ENCODE measurements at places on chromosomes 2 and 18.

DNA sequence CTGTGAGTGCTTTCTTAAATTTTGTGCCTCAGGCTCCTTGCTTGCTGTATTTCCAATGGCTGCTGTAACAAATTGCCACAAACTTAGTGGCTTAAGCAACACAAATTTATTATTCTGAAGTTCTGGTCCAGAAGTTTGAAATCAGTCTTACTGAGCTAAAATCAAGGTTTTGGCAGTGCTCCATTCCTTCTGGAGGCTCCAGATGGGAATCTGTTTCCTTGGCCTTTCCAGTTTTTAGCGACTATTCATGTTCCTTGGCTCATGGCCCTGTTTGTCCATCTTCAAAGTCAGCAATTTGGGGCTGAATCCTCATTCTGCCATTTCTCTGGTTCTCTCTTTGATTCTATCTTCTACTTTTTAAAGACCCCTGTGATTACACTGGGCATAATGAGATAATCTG is 31.8 kb downstream of the STRADB start:
- DNase-seq: no peak

DNA sequence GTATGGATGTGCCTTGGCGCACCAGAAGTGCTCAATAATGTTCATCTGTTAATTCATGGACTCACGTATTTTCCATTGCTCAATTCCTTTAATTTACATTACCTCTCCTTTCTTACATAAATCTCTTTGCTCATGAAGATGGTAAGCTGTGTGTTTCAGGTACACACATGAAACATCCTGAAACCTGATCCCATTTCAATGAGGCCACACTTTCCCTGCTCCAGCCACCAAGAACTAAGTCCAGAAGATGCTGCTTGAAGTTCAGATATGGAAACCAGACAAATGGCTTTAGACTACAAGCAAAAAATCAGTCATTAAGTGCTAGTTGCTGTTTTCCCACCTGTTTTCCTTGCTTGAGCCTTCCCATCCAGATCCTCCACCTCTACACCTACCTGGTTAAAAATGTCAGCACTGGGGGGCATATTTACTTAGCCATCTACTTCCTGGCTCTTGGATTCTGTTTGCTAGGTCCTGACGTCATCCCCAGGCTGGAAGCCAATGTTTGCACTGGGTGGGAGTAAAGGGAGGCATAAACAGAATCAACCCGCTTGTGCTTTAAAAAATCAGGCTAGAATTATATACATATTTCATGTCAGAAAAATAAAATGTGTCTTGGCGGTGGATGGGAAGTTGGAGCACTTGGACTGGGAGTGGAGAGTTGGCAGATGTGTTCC is 309.7 kb downstream of the OSR1 start:
- DNase-seq: no peak

GRCh38 chr2:158753641-158754611 is 41.2 kb upstream of the DAPL1 start:
- peak; percentile 63 for DNase-seq

DNA sequence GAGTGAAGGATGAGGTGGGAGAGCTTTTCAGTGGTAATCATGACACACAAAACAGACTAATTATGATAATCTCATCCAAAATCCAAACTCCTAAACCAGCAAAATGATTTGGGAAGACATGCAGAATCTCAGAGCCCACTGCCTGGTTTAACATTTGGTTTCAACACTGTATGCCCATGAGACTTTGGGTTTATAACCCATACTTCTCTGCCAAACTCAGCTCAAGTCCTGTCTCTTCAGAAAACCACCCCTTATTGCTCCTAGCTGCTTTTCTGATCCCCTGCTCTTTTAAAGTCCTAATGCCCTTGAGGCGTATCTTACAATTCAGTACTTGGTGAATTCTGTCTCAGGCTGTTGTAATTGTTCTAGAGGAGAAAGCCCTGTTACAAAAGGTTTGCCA is 593.0 kb upstream of the ID2 start:
- DNase-seq: no peak

- peak; percentile 51 for DNase-seq
These were observed 41.8 kb upstream of the NAB1 start for GRCh38 chr2:190607014-190607597.

GRCh38 chr2:219107758-219108157 is 47.0 kb upstream of the IHH start:
- no peak for DNase-seq

GRCh38 chr2:103276869-103277268 is 515.0 kb downstream of the TMEM182 start:
- no peak for DNase-seq

DNA sequence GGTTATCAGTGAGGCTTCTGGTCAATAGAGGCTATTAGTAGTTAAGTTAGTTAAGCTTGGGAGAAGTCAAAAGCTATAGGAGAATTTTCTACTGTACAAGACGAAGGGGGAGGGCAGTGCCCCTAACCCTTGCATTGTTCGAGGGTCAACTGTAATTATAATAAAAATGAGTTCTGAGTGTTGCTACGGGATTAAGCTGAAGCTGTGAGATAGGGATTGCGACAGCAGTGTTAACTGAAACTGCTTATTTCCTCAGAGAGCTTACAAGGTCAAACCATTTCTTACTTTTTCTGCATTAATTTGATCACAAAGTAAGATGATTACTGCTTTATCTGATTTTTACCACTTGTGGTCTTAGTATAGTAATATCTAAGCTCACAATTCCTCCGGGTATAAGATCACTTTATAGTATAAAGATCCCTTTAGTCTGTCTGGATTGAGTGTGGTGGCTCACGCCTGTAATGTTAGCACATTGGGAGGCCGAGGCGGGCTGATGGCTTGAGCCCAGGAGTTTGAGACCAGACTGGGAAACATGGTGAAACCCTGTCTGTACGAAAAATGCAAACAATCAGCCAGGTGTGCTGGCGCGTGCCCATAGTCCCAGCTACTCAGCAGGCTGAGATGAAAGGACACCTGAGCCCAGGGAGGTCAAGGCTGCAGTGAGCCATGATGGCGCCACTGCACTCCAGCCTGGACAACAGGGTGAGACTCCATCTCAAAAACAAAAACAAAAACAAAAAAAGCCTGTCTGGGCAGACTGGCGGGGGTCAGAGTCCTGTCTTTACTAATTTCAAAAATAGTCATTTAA is 119.5 kb upstream of the TLK1 start:
- no peak for DNase-seq

- no peak for DNase-seq
These were observed 9.1 kb upstream of the B3GNT7 start for GRCh38 chr2:231386446-231386845.

GRCh38 chr2:120283649-120284048 is 31.0 kb downstream of the RALB start:
- peak; percentile 33 for DNase-seq

DNA sequence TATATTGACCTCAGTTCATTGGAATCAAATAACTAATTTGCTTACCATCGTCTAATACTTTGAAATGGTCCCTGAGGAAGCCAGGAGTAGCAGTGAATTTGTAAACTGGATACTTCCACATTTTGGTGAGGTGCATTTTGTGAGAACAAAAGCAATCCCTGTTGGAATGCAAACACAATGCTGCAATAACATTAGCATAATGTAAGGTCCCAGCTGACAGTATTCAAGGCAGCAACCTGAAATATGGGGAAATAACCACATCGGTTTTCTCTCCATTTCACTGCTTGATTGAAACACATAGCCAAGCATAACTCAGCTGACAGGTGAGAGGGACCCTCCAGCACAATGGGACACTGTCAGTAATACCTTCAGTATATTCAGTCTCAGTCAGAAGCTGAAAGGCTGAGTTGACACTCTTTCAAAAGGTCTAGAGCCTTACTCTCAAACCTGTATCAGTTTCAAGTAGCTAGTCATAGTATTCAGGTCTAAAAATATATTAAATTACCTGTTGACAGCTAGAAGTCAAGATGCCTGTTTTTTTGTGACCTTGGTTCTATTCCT is 1311.9 kb upstream of the NRXN1 start:
- no peak for DNase-seq

DNA sequence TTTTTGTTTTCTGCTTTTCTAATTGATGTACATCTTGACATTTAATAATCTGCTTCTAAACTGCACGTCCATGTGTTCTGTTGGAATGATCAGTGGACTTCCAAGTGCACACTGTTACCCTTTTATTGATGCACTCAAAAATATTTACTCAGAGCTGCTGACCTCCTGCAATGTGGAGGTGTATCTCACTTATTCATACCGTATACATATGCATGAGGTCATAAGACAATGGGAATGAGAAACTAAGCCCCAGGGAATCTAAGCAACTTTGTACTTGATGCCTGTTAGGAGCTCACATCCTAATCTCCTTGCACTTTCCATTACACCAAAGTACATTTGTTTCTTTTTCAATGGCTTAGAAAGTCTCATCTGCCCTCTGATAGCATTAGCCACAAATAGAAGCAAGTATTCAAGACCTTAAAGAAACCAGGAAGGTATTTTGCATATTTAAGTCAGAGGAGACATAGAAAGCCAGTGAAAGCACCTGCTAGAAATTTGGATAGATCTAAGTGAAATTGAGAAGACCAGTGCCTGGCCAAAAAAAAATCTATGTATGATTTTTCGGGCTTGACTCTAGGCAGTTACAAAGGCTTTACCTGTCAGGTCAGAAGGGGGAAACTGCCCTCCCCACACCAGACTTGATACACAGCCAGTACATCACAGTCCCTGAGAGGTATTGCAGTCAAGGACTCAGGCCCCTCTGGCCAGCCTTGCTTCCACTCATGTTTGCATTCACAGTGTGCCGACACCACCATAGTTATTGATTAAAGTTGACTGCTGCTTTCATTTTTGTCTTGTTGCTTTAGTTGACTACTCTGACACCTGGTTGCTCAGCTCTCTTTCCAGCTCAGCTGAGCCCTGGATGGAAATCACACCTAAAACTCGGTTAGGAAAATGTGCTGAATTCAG is 391.7 kb upstream of the CYRIA start:
- no peak for DNase-seq

- DNase-seq: no peak
These were observed 141.5 kb downstream of the NCKAP5 start for GRCh38 chr2:133426791-133427190.

DNA sequence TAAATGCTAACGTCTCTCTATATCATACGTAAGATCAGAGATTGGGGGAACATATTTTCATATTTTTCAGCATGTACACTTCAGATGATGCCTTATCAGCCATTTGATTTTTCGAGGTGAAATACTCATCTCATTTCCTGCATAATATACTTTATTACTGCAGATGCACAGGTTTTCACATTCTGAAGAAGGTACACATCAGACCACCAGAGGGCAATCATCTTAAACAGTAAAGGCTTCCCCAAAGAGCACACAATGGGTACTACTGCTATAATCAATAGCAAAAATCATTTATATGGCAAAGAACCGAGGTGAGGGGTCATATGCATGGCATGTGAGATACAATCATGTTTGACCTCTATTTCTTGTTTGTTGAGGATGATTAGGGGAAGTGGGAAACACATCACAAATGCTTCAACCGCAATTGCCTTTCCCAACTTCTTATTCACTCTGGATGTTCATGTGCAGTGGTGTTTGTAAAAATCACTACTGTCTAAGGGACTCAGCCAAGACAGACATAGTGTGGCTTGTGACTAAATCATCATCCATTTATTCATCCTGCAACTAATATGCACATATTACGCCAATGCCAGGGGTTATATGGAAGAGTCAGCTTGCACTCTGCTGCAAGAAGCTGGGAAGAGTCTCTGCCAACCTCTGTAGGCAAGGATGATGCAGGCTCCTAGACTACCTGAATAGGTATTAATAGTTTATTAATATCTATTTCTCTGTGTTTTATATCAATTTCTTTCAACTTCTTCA is 118.7 kb downstream of the EPB41L3 start:
- peak; percentile 48 for DNase-seq

GRCh38 chr18:58158008-58158407 is 114.0 kb downstream of the NEDD4L start:
- no peak for DNase-seq

- DNase-seq: peak; percentile 74
These were observed 507 bp downstream of the PKP4 start for GRCh38 chr2:158457092-158457825.

GRCh38 chr2:226758921-226759640 is 40.5 kb downstream of the IRS1 start:
- DNase-seq: no peak

GRCh38 chr2:227942021-227942420 is 70.6 kb downstream of the DAW1 start:
- DNase-seq: peak; percentile 41

- no peak for DNase-seq
These were observed 24.8 kb downstream of the LRRFIP1 start for GRCh38 chr2:237652181-237652580.

DNA sequence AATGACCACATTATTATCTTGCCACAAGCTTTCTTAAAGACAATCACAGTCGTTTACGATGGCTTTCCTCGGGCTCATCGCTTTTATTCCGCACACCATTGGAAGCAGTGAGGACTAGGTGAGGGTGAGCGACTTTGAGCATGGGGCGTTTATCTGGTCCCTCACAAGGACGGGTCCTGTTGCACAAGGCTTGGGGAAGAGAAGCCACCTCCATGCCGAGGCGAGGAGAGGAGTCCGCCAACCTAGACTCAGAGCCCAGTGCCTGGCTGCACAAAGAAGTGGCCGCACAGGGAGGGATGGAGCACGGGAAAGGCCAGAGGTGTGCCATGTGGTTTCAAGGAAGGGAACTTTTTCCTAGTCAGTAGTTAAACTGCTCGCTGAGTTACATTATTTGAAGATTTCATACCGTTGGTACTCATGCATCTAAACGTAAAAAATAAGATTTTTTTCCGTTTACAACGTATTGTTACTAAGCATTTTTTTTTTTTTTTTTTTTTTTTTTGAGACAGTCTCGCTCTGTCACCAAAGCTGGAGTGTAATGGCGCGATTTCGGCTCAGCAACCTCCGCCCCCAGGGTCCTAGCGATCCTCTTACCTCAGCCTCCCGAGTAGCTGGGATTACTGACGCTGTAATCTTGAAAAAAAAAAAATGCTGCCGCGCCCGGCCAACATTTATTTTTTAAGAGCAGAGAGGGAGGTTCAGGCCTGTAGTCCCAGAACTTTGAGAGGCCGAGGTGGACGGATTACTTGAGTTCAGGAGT is 849 bp upstream of the CYP27C1 start:
- no peak for DNase-seq

DNA sequence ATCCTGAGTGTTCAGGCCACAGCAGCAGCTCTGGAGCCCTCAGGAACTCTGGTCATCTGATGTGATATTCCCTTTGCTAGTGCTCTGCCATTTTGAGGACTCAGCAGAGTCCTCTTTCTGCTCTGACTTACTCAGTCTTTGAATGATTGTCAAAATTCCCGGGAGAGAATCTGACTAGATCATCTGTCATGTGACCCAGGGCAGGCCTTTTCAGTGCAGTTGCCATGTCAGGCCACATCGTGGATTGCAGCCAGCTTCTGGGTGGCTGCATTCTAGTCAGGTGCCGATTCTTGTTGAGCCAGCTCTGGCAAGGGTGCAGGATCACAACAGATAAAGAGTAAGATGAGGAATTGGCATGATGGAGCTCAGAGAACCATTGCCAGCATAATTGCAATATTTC is 795.6 kb downstream of the CPS1 start:
- no peak for DNase-seq

Data from SW480 (cell line).